AML-193 (cell line): ENCODE measurements at places on chromosomes 6 and 20.

DNA sequence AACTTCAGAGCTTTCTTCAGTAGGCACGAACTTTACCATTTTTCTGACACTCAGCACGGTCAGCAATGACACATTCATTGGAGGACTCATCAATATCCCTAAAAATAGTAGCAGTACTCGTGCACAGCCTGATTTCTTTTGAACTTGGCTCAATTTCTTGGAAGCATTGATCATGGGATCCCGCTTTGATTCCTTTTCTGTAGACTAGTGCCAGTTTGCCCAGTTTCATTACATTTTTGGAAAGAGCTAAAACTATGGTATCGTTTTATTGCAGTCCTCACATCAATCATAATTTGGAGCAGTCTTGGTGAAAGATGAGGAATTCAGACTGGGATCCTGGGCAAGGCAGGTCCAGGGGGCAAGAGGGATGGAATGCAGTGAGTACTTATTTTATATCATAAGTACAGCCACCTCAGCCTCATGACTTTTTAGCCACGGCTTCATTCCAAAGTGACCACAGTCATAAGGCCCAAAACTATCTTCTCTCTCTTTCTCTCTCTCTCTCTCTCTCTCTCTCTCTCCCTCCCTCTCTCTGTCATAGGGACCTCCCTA lies 170.9 kb upstream of the AKAP12 start:
- DNase-seq, result no peak

- DNase-seq, result no peak
Observed at GRCh38 chr6:45709781-45710220, 305.9 kb downstream of the CLIC5 start.

DNA sequence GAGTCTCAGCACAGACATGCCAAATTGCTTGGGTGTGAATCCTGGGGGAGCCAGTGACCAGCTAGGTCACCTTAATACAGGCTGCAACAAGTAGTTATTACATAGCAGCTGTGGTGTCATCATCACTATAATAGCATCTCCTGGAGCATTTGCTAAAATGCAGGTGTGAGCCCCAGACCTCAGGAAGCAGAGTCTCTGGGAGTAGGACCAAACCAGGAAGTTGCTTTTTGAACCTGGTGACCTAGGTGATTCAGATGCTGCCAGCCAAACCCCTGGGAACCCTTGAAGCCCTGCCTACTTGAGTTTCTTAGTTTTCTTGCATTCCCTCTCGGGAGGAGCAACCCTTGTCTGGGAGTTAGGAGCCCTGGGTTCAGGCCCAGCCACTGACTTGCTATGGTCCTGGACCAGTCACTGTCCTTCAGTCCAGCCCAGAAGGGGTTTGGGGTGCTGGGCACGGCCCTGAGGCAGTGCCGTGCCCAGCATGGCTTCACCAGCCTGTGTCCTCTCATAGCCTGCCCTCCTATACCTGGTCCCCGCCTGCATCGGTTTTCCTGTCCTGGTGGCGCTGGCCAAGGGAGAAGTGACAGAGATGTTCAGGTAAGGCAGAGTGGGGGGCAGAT lies 39.3 kb upstream of the ID1 start:
- no peak for DNase-seq

DNA sequence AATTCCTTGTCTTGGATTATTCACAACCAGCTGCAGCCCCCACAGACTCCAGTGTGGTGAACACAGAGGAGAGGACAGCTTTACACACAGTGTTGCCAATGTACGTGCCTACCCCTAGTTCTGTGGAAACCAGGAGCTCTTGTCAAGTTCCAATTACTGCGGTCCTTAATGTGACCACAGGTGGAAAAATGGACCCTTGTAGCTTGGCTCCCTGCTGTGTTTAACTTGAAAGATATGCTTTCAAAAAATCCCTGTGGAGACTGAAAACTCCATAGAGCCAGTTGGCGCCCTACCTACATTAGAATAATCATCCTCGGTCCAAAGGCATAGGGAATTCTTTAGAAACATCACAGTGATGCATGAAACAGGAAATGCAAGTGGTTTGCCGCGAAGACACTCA lies 118.3 kb upstream of the SLC22A23 start:
- DNase-seq, result no peak

- DNase-seq, result no peak
Observed at GRCh38 chr20:48788486-48789072, 39.2 kb downstream of the PREX1 start.

GRCh38 chr6:74853991-74854390 lies 351.9 kb downstream of the COL12A1 start:
- no peak for DNase-seq

DNA sequence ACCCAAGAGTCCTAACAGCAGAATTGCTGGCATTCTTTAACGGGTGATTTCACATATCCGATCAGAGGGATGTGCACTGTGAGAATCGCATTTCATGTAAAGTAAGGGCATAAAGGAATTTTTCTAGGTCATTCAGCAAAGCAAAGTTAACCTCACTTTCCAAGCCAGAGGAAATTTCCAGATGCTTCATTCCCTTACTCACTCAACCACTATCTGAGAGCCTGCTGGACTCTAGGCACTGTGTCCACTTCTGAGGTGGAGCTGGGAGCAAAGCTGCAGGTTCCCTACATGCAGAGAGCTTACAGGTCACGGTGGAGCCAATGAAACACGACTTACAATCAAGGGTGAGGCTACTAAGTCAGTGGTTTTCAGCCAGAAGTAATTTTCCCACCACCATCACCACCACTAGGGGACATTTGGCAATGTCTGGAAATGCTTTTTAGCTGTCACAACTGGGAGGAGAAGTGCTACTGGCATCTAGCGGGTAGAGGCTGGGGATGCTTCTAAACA lies 34.5 kb upstream of the TSHZ2 start:
- no peak for DNase-seq

GRCh38 chr6:95325916-95326315 lies 251.4 kb upstream of the MANEA start:
- no peak for DNase-seq

DNA sequence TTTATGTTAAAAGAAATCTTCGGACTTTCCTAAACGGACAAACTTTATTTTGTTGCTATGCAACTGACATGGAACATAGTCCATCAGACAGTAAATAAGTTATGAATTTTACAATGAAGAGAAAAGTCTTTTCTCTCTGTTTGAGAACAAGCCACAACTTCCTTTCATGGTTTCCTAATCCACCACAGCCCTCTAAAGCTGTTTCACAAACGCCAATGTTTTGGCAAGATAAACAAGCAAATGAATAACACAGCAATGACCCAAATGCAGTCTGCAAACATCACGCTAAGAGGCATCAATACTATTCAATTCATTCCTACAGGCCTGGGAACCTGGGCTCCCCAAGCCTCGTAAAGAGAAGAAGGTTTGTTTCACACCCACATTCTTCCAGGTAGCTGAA lies 60.4 kb downstream of the HAO1 start:
- peak; percentile 1 for DNase-seq

- no peak for DNase-seq
Observed at GRCh38 chr6:27980111-27980510, 23.1 kb downstream of the OR2B6 start.

DNA sequence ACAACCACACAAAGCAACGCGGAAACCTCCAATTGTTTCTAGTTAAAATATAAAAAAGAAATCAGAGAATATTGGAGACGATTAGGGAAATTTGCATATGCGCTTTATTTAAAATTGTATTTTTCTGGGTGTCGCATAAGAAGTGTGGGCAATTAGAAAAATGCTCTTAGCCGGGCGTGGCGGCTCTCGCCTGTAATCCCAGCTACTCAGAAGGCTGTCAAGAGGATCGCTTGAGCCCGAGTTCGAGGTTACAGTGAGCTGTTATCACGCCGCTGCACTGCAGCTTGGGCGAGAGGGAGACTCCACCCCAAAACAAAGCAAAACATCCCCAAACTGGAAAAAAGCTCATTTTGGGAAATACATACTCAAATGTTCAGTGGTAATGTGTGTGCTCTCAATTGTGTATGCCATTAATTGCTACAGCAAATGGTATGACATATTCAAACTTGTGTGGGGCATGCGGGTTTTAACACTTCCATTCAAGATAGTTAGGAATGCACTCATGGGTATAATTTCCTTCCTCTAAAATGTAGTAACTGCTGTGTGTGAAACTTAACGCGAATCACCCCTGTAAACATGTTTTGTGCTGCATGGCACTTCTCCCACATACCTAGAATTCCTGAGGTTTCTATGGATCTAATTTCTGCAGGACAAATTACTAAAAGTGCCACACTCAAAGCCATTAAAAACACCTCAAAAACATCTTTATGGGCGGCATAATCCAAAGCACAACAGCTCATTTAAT lies 54.7 kb upstream of the HFE start:
- DNase-seq, result peak; percentile 52

DNA sequence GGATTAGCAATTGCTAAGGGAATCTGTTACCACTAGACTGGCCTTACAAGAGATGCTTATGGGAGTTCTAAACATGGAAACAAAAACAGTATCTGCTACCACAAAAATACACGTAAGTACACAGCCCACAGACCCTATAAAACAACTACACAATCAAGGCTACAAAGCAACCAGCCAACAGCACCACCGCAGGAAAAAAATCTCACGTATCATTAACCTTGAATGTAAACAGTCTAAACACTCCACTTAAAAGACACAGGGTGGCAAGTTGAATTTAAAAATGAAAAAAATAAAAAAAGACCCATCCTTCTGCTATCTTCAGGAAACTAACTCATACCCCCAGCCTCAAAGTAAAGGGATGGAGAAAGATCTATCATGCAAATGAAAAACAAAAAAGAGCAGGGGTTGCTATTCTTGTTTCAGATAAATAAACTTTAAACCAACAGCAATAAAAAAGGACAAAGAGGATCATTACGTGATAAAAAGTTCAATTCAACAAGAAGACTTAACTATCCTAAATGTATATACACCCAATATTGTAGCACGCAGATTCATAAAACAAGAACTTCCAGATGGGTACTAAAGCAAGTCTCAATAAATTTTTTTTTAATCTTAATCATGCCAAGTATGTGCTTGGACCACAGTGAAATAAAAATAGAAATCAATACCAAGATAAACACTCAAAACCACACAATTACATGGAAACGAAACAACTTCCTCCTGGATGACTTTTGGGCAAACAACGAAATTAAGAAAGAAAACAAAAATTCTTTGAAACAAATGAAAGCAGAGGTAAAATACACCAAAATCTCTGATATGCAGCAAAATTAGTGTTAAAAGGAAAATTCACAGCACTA lies 52.3 kb downstream of the RNGTT start:
- DNase-seq, result no peak

DNA sequence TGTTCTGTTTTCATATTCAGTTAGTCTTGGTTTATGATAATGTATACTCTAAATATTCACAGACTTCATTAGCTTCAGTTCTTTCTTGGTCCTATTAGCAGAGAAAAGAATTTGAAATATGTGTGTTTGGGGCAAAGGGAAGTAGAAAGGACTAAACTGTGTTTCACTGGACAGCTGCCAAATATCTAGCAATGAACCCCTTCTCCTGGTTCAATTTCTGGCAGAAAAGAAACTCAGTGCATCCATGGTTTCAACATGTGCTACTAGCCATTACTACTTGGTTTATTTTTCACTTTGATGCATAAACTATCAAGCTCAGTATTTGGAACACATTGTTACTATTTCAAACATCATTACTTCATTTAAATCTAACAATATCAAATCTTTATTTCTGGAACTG lies 43.6 kb downstream of the FBXL4 start:
- DNase-seq, result no peak

- DNase-seq, result no peak
Observed at GRCh38 chr20:34473262-34473883, 42.8 kb upstream of the DYNLRB1 start.

DNA sequence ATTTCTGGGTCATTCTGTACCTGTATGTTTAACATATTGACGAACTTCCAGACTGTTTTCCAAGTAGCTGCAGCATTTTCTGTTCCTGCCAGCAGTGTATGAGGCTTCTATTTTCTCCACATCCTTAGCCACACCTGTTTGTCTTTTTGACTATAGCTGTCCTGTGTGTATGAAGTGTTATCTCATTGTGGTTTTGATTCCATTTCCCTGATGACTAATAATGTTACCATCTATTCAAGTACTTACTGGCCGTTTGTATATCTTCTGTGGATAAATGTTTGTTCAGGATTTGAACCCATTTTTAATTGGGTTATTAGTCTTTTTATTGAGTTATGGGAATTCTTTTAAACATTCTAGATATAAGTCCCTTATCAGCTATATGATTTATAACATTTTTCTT lies 95.2 kb downstream of the JAG1 start:
- no peak for DNase-seq

GRCh38 chr6:30537931-30538330 lies 18.4 kb downstream of the GNL1 start:
- no peak for DNase-seq

GRCh38 chr6:158760618-158761250 lies 58.4 kb downstream of the EZR start:
- DNase-seq, result no peak

GRCh38 chr6:161228921-161229591 lies 44.8 kb downstream of the AGPAT4 start:
- DNase-seq, result no peak

DNA sequence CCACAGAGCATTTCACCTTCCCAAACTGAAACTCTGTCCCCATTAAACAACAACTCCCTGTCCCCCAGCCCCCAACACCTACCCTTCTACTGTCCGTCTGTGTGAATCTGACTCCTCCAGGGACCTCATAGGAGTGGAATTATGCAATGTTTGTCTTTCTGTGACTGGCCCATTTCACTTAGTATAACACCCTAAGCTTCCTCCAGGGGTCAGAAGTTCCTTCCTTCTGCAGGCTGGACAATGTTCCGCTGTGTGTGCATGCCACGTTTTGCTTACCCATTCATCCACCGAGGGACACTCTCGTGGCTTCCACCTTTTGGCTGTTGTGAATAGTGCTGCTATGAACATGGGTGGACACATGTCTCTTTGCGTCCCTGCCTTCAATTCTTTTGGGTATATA lies 37.6 kb upstream of the MPC1 start:
- DNase-seq, result peak; percentile 57

DNA sequence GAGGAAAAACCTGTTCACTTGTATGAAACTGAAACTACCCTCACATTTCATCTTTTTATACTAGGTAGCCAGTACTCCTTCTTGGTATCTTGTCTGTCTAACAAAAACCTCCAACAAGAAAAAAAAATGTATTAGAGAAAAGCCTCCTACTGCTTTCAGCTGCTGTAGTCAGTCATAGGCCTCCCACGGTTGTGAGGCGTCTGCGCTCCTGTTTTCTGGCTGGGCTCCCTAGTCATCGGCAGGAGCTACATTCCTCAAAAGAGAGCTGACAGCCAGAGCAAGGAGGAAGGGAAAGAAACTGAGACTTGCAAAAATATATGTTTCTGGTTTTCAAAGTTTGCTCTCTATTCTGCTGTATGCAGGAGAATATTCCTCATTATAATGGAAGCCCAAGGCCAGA lies 517.0 kb downstream of the LMBRD1 start:
- no peak for DNase-seq

DNA sequence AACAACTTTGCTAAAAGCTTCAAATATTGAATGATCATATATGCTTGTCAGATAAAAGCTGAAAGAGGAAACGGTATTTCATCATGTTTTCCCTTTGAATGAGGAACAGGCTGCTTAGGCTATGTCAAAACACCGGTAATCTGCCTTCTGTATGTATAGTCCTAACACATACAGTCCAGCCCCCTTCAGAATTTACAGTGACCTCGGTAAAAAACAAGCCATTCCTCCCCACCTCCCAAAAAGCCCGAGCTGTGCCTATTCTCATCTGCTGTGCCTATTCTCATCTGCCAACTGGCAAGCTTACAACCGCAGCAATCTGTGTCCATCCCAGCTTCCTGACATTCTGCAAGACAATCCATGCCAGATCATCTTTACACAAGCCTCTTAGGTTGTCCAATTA lies 26.8 kb upstream of the UBE2J1 start:
- peak; percentile 98 for DNase-seq

GRCh38 chr20:46998477-46999240 lies 104.0 kb downstream of the EYA2 start:
- DNase-seq, result no peak
